Activated naive CD8-positive, alpha-beta T cell treated with anti-CD3 and anti-CD28 coated beads, Interleukin-2, amount 10 ng/mL, durations not matched to agents 7 days and 5 days (primary cell): ENCODE measurements at places on chromosomes 4 and X. TPM values are rescaled to one million over a fixed set of nuclear protein-coding genes. Genes with fewer than 3 reads are reported as not detected.

MAGEB1 gene
- not detected for total RNA-seq

MAOA gene
- 0.19 TPM for total RNA-seq

GRCh38 chr4:106806158-106806797, 229.8 kb downstream of the DKK2 start:
- no peak for DNase-seq

DNA sequence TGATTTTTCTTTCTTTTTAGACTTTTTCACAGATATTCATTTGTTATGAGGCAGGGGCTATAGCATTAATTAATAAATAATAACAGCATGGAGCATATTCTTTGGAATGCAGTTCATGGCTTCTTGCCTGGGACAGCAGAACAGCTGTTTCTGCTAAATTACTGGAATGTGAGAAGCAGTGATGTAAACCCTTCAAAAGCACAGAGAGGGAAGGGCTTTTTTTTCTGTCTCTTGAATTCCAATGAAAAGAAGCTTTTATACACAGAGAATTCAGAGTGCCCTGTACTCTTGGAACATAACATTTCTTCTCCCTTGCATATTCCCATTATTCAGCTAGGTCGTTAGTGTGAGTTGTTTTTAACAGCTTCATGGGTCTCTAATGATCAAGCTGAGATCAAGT, 28.5 kb upstream of the ANK2 start:
- no peak for DNase-seq

GRCh38 chr4:110347805-110348204, 128.2 kb upstream of the ENPEP start:
- no peak for DNase-seq

DNA sequence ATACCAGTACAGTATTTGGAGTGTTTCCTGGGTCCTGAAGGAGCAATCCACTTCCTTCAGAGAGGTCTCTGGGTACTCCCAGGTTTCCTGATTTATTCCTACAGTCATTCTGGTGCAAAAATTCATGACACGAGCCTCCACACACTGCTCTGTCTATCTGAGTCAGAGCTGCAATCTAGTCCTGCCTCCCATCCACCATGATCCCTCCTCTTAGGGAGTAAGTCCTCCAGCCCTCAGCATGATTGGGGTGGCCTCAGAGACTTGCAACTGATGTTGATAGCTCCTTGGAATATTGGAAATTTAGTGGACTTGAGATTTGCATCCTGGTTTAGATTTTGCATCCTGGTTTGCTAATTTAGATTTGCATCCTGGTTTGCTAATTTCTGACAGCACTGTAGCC, 20.5 kb downstream of the CNGA1 start:
- DNase-seq = no peak

DNA sequence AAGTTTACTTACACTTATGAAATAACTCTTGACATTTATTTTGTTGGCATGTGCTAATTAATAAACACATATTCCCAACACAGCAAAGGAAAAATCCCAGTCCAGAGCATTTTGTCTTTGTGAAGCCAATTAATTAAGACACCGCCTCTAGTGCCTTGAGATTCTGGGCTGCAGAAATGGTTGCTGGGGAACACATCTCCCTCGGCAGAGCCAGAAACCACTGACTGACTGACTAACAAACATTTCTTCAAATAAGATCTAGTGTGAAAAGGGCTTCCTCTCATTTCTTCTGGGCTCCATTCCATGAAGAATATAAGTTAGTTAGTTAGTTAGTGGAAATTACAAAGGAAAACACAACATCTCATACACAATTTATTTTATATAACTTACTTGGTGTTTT, 28.4 kb upstream of the NAP1L5 start:
- no peak for DNase-seq

DNA sequence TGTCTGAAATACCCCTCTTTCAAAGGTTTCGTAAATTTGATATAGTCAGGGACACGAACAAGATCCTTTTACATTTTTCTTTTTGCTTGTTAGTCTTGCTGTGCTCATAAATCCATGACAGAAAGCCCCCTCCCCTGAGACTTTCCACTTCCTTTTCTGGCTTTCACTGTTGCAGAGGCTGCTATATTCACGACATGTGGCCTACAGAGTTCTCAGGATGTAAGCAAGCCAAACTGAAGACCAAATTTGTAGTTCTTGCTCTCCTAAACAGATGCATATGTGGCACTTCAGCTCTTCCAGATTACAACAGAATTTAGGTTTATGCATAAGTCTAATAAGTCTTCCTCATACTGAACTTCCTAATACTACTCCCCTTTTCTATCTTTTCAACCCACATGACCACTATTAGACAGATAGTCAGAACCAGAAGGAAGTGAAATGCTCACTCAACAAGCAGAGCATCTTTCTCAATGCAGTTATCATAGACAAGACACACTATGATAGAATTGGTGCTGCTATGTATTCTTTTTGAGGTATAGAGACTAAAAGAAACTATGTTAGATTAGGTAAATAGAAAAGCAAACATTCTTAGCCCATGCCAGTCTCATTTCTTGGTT, 15.0 kb downstream of the BTK start:
- DNase-seq = no peak

GRCh38 chrX:3244955-3245354, 101.5 kb downstream of the MXRA5 start:
- DNase-seq = no peak

DNA sequence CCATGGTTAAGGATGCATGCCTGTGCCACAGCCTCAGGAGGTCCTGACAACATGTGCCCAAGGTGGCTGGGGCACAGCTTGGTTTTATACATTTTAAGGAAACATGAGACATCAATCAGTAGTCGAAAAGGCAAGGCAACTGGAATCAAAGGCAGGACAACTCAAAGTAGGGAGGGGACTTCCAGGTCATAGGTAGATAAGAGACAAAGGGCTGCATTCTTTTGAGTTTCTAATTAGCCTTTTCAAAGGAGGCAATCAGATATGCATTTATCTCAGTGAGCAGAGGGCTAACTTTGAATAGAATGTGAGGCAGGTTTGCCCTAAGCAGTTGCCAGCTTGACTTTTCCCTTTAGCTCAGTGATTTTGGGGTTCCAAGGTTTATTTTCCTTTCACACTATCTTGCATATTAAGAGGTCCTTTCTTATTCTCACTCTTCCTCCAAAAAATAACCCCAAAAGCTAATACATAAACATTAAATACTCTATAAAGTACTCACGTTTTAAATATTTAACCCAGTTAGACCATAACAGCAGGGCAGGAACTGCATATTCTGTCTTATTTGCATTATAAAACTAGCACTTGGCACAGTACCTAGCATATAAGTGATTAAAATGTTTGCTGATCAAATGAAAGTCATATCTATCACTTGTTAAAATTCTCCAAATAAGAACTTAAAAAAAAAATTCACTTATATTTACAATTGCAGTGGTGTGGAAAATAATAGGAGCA, 36.3 kb upstream of the UGT8 start:
- no peak for DNase-seq

DNA sequence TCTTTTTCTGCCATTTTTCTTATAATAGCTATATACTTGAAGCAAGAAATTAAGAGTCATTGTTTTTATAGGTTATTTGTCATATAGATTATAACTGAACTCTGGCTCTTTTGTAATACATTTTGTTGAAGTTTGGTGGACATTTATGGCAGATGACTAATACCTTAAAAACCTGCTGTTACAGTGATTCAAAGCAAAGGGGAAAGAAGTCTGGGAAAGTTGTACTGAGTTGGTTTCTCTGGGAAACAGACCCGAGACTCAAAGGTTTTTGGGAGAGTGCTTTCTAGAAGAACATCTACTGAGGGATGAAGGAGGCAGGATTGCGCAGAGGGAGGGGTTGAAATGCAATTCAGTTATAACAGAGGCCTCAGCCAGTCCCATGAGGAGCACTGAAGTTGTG, 35.9 kb downstream of the NAP1L5 start:
- DNase-seq = no peak

DNA sequence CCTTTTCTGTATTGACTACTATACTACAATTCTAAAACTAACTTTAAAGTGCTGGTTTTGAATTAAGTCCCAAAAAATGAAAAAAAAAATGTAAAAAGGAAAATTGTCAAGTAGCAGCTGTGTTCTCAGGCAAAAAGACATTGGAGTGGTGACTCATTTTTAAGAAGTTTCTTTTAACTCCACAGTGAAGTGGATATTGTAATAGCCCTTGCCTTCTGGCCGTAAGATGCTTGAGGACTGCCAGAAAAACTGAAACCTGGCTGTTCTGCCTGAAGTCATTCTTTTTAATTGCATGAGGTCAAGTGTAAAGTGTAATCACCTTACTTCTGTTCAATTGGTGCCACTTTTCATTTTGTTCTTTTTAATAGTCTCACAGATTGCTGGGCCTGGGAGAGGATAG, 28.9 kb downstream of the SPANXD start:
- DNase-seq = no peak

GRCh38 chr4:90099812-90100211, 27.4 kb upstream of the CCSER1 start:
- DNase-seq = no peak
